ENCODE measurements at places on chromosomes 6 and 20.
A peak's percentile ranks its signal among the peaks of the same experiment; 100 is the strongest.

DNA sequence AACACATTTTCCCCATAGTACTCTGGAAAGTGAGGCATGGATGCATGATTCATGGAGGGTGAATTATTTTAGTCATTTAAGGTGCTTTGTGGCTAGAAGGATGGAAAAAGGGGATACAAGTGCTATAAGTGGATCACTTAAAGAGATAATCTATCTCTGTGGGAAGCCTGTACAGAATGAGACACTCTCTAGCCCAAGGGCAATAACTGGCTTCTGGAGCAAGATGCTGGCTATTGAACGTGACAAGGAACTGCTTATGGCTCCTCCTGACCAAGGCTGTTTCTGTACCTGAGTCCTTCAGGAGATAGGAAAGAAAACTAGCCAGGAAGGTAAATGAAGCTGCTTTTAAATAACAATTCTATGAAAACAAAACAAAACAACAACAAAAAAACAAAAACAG is 590.7 kb downstream of the EYS start:
- DNase-seq: no peak

- DNase-seq: no peak
Measured at GRCh38 chr6:38155144-38155543, 335.6 kb downstream of the ZFAND3 start.

GRCh38 chr20:49616154-49617007 is 48.4 kb upstream of the PTGIS start:
- no peak for DNase-seq

DNA sequence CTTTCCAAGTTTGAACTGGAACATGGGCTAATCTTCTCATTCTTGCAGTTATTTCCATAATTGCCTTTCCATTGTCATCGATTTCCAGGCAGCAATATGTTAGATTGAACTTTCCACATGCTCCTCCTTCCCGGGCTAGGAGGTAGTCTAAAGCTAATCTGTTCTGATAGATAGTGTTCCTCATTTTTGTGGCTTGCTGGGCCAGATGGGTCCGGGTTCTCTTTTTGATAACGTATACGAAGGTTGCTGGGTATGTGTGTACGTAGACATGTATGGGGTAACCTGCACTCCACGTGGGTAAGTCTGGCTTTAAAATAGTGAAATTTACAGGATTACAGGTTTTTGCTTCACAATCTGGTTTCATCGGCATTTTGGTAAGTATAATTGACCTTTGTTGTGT is 14.0 kb upstream of the GMPR start:
- no peak for DNase-seq

DNA sequence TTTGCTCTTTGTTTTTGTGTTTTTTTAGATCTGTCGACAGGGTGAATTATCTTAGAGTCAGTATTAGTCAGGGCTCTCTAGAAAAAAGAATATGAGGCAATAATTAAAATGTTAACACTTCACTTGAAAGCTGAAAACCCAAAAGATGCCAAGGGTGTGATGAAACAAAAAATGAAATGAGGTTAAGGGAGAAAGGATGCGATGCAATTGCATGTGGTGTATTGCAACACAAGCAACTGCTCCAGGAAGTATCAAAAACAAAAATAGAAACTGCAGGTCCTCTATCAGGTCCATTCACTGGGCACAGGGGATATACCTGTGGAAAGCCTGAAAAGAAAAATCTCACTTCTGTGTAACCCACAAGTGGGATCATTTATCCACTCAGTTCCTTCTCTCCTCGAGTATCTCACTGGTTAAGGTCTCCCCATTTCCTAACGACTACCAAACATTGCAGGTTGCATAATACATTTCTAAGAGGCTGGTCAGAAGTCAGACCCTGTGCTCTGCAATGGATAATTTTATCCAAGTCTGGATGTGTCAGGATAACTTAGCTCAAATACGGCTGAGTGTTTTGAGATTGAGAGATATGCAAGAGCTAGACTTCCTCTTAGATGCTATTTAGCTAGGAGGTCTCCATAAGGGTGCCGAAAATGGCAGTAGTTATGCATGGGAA is 257.7 kb upstream of the GJE1 start:
- DNase-seq: no peak

- no peak for DNase-seq
Measured at GRCh38 chr6:14985366-14985765, 260.5 kb upstream of the JARID2 start.

GRCh38 chr6:91485047-91485446 is 898.2 kb upstream of the MAP3K7 start:
- DNase-seq: no peak

GRCh38 chr20:22502731-22503191 is 81.6 kb downstream of the FOXA2 start:
- no peak for DNase-seq

DNA sequence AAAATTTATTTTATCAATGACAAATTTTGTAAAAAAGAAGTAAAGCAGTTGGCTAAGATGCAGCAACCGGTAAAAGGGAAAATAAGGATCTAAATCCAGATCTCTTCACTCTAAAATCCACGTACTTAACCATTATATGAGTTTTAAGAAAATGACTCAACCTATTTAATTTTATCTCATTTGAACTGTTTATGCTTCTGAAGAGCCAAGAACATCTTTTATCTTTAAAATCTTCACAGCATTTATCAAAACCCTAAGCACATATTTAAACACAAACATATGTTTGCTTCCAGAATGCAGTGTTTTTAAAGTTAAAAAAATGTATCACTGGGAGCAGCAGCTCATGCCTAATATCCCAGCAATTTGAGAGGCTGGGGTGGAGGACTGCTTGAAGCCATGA is 339.2 kb downstream of the NKAIN2 start:
- no peak for DNase-seq

DNA sequence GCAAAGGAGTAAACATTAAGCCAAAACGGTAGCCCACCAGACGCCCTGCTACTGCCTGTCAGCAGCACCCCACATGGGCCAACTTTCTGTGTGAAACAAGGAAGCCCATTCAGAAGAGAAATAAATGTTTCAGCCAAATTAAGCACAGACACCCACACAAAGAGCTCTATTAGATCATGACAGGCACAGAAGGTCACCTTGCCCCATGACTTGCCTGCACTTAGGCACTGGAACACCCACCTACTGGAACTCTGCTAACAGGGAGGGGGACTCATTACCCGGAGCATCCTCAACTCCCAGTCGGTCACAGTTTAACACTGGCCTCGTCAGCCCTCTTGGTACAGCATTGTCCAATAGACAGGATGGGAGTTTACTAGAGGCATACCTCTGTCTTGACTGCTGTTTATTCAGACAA is 31.8 kb downstream of the GFOD1 start:
- no peak for DNase-seq

GRCh38 chr6:15065261-15065989 is 180.4 kb upstream of the JARID2 start:
- no peak for DNase-seq

DNA sequence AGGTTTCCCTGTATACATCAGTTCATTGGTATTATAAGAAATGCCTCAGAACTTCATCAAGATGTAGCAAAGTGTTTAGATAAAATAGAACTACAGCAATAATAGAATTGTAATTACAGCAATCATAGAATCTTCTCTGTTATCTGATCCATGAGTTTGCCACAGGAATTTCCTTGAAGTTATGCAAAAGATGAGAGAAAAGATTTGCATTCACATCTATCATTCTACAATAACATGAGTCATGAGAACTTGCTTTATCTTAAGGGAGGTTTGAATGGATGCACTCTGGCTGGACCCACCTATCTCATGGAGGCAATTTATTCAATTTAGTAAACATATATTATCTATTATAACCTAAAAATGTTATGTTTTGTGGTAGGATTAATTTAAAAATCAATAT is 329.8 kb upstream of the EPHA7 start:
- no peak for DNase-seq

- DNase-seq: no peak
Measured at GRCh38 chr6:162100096-162100495, 627.5 kb downstream of the PRKN start.

DNA sequence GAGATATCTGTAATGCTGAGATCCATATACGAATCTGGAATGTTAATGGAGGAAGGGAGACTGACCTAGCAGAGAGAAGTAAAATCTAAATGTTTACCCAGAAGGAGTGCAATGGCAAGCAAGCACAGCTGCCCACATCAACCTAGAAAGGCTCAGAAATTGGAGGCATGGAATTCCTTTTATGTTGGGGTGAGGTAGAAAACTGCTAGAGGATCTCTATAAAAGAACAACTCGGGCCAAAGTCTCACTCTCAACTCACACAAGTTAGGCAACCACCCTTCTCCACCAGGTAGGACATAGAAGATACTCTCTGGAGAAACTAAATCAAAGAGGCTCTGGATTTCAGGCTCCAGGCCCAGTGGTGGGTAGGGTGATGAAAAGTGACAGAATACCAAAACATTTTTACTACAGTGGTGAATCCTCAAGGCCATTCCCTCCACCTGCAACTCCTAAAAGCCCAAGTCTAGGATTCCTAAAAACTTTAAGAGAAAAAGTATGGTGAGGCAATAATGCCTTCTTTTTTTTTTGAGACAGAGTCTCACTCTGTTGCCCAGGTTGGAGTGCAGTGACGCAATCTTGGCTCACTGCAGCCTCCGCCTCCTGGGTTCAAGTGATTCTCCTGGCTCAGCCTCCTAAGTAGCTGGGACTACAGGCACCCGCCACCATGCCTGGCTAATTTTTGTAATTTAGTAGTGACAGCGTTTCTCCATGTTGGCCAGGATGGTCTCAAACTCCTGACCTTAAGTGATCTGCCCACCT is 9.5 kb upstream of the ADGRG6 start:
- no peak for DNase-seq

- no peak for DNase-seq
Measured at GRCh38 chr20:2820896-2821869, 5.0 kb downstream of the TMEM239 start.

GRCh38 chr20:34515484-34516246 is 557 bp upstream of the DYNLRB1 start:
- DNase-seq: peak; percentile 40

- DNase-seq: no peak
Measured at GRCh38 chr6:141347086-141347485, 785.6 kb upstream of the GJE1 start.

- no peak for DNase-seq
Measured at GRCh38 chr6:116468293-116468692, 7.1 kb downstream of the CALHM6 start.

DNA sequence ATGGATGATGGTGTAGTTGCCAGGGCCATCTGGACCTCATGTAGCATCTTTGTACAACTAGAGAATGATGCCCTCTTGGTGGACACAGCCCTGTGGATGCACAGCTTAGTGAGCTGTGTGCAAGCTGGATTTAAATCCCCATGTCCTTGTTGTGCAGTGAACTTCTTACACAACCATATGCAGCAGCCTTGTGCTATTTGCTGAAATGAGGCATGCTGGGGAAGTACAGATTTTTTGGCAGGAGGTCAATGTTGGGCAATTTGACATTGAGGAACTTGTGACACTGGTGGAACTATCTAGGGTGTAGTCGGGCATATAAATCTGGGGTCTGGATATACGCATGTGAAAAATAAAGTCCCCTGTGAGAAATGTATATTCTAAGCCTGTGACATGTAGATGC is 5.8 kb upstream of the CDC5L start:
- no peak for DNase-seq

GRCh38 chr20:4883051-4883450 is 118.3 kb downstream of the SLC23A2 start:
- no peak for DNase-seq

DNA sequence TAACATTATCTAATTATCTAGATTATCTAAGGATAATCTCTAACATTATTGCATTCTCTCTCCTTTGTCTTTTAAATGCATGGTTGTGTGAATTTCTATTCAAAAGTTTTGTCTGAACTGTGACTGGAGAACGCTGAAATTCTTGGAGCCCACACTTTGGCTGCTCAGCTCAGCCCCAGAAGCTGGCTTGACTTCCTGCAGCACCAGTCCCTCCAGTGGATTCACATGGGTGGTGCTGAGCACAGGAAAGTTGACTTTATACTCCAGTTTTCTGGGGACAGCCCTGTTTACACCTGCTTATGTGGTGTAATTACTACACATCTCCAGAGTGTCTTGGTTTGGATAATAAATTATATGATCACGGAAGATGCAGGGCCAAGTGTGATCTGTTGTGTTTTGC is 255.1 kb upstream of the NOX3 start:
- DNase-seq: no peak

DNA sequence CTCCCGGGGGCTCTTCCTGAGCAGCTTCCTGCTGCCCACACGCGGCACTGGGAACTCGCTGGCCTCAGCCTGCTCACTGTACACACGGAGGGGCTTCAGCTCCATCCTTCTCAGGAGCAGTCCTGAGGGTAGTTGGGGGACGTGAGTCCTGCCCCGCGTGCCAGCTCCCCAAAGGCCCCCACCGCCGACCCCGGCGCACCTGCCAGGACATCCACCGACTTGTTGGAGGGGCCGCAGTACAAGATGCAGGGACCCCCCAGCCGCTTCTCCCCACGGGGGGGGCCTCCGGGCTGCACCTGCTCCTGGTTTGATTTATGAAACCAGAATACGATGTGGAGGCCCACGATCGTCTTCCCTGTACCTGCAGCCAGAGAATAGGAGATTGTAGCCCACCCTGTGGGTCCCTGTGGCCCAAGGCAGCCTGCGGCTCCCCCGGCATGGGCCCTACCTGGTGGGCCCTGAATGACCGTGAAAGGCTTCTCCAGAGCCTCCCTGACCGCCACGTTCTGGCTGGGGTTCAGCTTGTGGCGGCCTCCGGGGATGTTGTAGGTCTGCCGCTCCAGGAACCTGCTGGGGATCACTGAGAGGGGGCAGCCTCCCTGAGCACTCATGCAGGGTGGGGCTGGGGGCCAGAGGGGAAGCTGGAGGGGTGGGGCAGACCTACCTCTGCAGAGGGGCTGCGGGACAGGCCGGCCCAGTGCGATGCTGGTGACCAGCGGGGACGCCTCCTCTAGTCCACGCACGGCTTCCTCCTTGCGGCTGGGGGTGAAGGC is 7.9 kb downstream of the FNDC11 start:
- no peak for DNase-seq

DNA sequence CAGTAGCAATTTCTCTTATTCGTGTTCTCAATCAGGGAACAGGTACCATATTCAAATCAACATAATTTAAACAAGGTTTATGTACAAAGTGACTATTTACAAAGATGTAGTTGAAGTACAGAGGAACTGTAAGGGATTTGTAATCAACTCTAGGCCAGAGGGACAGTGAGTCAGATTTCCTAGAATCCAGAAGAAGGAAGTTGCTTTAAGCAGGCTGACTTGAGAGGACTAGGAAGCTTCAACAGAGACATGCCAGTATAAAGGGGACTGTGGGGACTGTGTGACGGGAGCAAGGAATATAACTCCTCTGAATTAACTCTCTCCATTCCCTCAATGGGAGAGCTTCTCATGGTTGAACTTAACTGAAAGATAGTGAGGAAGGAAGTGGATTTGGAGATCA is 427.4 kb upstream of the JAG1 start:
- DNase-seq: no peak
